ENCODE measurements at places on chromosomes 6 and 20. TPM values are rescaled to one million over a fixed set of nuclear protein-coding genes. Genes with fewer than 3 reads are reported as not detected.

Gene GSTA2
- not detected for total RNA-seq

Gene HSPA1L
- 2.0 TPM for total RNA-seq

Gene ANGPT4
- total RNA-seq = 0.02 TPM

Gene TNFRSF21
- 13.3 TPM for total RNA-seq

Gene PMEPA1
- 270 TPM for total RNA-seq

Gene CEP250
- 26.8 TPM for total RNA-seq

Gene STX11
- total RNA-seq = 2.7 TPM

Gene ANKEF1
- total RNA-seq = 5.8 TPM

Gene SLC22A7
- not detected for total RNA-seq

Gene TRIM15
- not detected for total RNA-seq

Gene NANP
- total RNA-seq = 6.0 TPM

Gene CAP2
- 10.5 TPM for total RNA-seq

Data from A549 treated with Hydrocortisone at 1 μM for 4 hours (cell line).